ENCODE measurements at places on chromosomes 4 and X. TPM values are rescaled to one million over a fixed set of nuclear protein-coding genes. Genes with fewer than 3 reads are reported as not detected.

GRCh38 chr4:163175971-163176958 lies 9.6 kb upstream of the NAF1 start:
- DNase-seq: no peak

GRCh38 chrX:153731117-153731844 lies 6.6 kb downstream of the ABCD1 start:
- no peak for DNase-seq

DNA sequence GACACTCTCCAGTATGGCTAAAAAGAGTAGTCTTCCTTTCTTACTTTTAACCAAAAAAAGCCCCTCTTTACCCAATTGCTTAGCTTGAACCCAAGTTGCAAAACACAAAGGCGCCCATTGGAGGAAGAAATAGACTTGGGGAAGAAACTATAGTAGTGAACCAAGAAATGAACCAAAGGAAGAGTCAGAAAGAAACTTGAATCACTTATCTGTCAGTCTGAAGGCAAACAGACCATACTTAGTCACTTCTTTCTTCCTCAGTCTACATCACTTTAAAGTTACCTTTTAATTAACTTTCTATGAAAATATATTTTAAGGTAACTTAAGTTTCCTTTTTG lies 161.4 kb upstream of the GIMD1 start:
- no peak for DNase-seq

- no peak for DNase-seq
Observed at GRCh38 chr4:14646831-14647230, 355.4 kb upstream of the CPEB2 start.

GRCh38 chr4:182189103-182189878 lies 53.9 kb upstream of the TENM3 start:
- DNase-seq: no peak

Gene AR
- 22.2 TPM for total RNA-seq

GRCh38 chrX:96989830-96990571 lies 106.3 kb downstream of the RPA4 start:
- no peak for DNase-seq

Gene GLRB
- 4.3 TPM for total RNA-seq
